ENCODE measurements at places on chromosomes 3 and 15. TPM values are rescaled to one million over a fixed set of nuclear protein-coding genes. Genes with fewer than 3 reads are reported as not detected.

- DNase-seq, result no peak
Measured at GRCh38 chr15:31001702-31002101, 10.3 kb upstream of the MTMR10 start.

DNA sequence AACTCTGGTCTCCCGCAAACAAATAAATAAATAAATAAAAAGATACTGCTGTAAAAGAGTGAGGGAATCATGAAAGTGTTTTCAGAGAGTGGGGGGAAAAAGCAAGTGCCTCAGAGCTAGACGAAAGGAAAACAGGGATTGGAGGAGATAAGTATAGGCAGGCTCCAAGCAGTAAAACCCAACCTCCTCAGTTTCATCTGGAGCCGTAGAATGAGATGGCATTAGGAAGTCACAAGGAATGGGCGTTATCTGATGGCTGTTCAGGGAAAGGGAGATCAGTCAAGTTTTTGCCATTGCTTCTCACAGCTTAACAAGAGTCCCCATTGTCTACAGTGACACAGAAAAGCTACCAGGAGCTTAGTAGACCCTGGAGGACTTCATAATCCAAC, 451.5 kb upstream of the PPP2R3A start:
- DNase-seq, result no peak

GRCh38 chr3:152011812-152012735, 138.6 kb downstream of the SUCNR1 start:
- DNase-seq, result no peak

- no peak for DNase-seq
Measured at GRCh38 chr3:71376503-71376902, 207.0 kb downstream of the FOXP1 start.

- no peak for DNase-seq
Measured at GRCh38 chr15:84883916-84884781, at the start of gene SLC28A1. Gene SLC28A1 (plus strand): TSS chr15:84884662. CDS start chr15:84887761, 3,099 bp downstream.

GRCh38 chr3:12948371-12948770, 107.0 kb upstream of the RPL32 start:
- DNase-seq, result no peak

GRCh38 chr3:32975891-32976595, 24.6 kb downstream of the CCR4 start:
- no peak for DNase-seq

HTR3C gene
- not detected for total RNA-seq

MST1 gene
- total RNA-seq, result 15.1 TPM

CIB2 gene
- 8.6 TPM for total RNA-seq

FANCD2OS gene
- not detected for total RNA-seq

DIPK2A gene
- total RNA-seq, result 22.7 TPM

AHSG gene
- total RNA-seq, result not detected

SERINC4 gene
- not detected for total RNA-seq

EOGT gene
- 12.0 TPM for total RNA-seq
